Psoas muscle (tissue), 8 donors: ENCODE measurements at places on chromosomes 5 and 9. TPM values are rescaled to one million over a fixed set of nuclear protein-coding genes. Genes with fewer than 3 reads are reported as not detected.

WDR38 gene
- not detected for polyA plus RNA-seq

ZFP37 gene
- 0.77 TPM for polyA plus RNA-seq

CMYA5 gene
- polyA plus RNA-seq = 1,216 TPM

ARL14EPL gene
- not detected for polyA plus RNA-seq

TRPM3 gene
- polyA plus RNA-seq = not detected

RNF180 gene
- 1.3 TPM for polyA plus RNA-seq
